Hematopoietic multipotent progenitor cell treated with erythropoietin and hydrocortisone succinate and interleukin-3 and kit ligand, for 15 days (in vitro differentiated cells): ENCODE measurements at places on chromosomes 4 and X.

GRCh38 chr4:4720646-4721045 is 138.8 kb upstream of the MSX1 start:
- DNase-seq, result no peak

DNA sequence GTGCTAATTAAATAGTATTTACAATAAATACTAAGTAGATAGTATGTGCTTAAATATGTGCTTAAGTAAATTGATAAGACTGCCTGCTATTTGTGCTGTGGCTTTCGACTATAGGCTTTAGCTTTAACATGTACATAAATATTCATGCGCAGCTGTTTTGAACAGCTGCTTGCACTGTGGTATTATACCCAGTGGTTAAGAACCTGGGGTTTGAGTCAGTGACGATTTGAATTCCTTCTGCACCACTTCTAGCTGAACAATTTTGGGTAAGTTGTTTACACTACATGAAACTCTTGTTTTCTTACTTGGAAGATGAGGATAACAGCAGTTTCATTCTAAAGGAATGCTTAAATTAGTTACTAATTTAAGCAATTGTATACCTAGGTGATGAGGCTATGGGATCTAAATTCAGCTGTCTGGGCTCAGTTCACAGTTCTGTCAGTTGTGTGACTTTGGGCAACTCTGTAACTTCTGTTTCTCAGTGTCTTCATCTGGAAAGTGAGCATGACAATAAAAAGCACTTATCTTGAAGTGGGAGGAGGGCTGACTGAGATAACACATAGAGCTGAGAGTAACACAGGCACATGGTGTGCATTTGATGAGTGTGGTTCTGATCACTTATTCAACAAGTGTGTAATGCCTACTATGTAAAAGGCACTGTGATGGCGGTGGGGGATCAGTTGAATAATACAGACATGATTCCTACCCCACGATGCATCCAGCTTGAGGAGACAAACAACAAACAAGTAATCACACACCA is 37.0 kb downstream of the HPGDS start:
- no peak for DNase-seq

GRCh38 chr4:154854362-154854761 is 73.3 kb downstream of the RBM46 start:
- no peak for DNase-seq

GRCh38 chr4:115883847-115884246 is 770.4 kb upstream of the NDST4 start:
- DNase-seq, result no peak
